ENCODE measurements at places on chromosomes 1 and 21.

- no peak for DNase-seq
Measured at GRCh38 chr1:43668956-43669355, 19.0 kb downstream of the KDM4A start.

DNA sequence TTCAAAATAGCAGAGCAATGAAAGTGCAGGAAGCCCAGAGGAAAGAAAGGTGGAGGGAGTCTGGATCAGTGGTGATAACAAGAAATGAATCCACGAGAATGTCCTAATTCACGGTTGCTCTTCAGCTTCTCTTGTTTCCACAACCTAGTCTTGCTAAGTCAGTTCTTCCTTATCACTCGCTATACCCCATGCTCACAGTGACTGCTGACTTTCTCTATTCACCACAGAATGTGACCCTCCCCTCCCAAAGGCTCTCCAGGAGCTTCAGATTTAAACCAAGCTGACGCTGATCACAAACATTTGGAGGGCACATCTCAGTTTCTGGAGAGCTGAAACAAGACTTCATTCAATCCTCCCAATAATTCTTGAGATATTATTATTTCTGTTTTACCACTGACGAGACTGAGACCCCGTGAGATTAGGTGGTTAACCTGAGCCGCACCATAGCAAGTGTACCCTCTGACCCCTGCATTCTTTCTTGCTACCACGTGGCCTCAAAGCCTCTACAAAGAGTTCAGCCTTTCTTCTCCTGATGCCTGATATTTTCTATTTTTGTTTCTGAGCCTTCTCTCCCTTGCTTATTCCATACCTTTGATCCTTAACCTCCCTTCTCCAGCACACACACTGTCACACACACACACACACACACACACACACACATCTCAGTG is 10.7 kb upstream of the CCN1 start:
- no peak for DNase-seq

DNA sequence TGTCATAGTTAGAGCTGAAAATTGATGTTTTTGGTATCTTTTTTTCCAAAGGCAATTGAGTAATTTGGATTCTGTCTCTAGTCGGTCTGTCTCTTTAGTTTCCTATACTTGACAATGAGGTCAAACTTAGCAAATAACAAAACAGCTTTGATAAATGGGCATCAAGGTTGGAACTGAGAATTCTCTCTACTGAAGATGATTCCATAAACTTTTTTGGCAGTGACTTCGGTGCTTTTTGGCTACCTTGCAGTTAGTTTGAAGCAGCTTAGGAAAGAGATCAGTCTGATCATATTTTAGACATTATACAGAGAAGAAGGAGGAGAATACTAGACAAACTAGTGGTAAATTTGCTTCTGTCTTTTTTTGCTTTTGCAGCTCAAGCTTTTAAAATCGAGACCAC is 559 bp downstream of the VCAM1 start:
- DNase-seq: no peak

DNA sequence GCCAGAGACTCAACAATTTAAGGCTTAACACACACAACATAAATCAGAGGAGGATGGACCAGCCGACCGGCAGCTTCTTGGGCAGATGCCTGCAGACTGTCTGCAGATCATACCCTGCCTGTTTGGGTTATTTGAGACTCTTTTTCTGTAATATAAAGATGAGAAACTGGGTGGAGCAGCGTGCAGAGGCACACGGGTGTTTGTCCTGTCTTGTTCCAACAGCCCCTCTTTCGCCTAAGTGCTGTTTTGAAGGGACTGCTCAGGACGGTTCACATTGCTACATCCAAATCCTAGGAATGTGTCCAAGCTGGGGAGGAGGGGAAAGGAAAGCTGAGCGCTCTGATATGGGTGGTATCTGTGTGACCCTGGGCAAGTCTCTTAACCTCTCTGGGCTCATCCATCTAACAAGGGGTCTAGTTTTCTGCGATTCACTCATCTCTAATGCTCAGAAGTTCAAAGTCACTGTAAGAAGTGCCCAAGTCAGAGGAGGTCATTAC is 149.9 kb downstream of the CLIC6 start:
- DNase-seq: no peak

DNA sequence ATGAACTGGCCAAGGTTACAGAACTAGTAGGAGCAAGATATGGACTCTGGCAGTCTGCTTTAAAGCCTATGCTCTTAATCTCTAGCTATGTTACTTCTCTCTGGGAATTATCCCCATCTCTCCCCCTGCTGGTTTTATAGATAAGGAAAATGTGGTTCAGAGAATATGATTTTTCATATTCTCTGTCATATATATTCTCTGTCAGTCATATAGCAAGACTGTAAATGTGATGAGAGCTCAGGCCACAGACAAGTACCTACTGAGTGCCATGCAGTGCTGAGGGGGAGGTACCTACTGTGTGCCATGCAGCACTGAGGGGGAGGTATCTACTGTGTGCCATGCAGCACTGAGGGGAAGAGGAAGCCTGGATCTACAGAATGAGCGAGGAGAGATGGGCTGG is 220.3 kb upstream of the FGGY start:
- DNase-seq: no peak

DNA sequence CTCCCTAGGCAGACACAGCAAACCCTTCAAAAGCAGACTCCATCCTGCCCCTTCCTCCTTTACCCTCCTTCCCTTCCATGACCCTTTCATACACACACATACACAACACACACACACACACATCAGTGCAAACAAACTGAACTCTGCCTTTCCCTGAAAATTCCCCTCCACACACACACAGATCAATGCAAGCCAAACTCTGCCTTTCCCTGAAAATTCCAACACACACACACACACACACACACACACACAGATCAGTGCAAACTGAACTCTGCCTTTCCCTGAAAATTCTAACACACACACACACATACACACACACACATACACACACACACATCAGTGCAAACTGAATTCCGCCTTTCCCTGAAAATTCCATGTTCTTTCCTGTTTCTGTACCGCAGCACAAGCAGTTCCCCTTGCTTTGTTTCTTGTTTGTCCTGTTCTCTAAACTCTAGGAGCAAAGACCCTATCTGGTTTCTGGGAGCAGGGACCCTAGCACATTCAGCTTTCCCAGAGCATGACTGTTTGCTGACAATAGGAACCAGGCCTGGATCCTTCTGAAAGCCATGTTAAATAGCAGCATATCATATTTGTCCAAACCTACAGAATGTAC is 91.0 kb downstream of the PTPN14 start:
- DNase-seq: no peak

DNA sequence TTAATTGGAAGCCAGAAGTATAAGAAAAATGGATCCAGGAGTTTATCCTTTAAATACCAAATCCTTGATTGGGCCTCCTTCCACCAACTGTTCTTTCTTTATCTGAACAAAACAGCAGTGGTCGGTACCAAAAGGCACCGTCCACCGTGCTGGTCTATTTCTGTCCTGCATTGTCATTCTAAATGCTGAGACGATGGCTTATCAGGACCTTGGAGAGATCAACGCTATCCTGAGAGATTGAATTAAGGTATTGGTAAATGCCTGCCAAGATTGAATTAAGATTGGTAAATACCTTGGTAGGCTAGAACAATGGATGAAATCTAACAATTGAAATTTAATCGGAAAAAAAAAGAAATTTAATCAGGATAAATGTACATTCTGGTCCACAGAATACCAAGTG is 73.4 kb upstream of the SOD1 start:
- no peak for DNase-seq

DNA sequence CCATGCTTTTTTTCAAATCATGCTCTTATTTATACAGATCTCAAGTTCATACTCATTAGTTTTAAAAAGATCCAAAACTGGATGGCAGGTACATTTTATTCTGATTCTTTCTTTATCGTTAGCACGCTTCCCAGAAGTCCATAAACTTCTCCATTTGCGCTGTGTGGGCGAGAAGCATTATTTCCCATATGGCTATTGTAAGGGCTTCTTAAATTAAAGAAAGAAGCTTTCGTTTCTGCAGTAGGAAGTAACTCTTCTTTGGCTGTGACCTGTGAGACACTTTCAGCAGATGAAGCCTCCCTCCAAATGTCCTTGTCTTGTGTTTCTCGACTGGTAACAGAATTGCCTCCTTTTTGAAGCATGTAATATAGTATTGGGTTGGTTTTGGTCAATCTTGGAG is 100.2 kb downstream of the NRIP1 start:
- DNase-seq: no peak

- no peak for DNase-seq
Measured at GRCh38 chr1:194968916-194969315, 1639.3 kb downstream of the KCNT2 start.

DNA sequence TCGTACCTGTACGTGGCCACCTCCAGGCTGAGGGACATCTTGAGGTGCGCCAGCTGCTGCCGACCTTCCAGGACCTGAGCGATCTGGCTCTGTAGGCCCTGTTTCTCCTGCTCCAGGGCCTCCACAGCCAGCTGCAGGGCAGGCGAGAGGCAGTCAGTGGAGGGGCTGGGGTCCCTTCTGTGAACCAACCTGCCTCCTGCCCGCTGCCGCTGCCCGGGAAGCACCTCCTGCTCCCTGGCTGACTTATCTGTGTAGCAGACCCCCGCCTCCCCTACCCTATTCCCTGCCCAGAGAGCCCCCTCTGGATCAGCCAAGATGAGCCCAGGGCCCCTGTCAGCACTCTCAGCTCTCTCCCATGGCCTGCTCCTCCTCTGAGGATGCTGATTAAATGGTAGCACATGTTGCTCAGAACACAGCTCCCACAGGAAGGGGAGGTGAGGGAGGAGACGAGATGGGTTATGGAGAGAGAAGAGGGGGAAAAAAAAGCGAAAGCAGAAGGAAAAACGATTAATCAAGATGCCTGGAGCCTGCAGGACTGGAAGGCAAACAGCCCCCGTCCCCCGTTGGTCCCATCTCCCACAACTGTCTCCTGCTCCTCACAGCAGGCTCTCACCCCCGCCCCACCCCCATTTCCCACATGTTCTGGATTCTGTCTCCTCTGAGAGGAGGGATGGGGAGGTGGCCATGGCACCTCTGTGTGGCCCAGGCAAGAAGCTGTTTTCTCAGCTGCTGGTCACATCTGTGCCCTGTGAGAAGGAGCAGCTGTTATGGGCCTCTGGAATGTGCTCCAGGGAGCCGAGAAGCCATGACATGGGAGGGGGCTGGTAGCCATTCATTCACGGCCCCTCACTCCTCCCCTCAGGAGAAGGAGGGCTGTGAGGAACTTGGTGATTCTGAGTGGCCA is 1.7 kb downstream of the NES start:
- DNase-seq: no peak

DNA sequence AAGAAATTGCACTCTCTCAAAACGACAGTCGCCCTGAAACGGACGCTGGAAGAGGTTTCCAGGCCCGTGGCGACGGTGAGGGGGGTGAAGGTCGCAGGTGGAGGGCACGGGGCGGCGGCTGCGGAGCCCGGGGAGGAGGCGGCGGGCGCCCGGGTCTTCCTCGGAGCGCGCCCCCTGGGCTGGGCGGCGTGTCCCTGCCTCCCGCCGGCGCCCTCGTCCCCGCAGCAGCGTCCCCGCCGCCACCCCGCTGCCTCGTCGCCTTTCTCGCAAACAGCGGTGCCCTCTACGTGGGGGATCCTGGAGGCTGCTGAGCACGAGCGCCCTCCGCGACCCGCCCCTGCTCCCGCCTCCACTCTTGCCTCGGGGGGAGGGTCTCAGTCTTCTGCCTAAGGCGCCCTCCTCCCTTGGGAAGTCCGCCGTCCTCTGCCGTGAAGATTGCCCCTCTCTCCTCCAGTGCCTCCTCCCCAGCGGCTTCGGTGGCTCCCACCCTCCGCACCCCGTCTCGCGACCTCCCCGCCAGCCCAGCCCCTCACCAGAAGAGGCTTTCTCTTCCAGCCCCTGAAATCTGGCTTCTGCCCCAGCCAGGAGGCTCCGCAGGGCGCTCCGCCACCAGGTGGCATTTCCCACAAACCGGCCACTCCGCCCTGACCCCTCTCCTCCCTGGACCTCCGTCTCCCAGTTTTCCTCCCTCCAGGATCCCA is 227.4 kb downstream of the SDCCAG8 start:
- DNase-seq: no peak

GRCh38 chr21:17051054-17051453 is 461.8 kb upstream of the CXADR start:
- DNase-seq: no peak

DNA sequence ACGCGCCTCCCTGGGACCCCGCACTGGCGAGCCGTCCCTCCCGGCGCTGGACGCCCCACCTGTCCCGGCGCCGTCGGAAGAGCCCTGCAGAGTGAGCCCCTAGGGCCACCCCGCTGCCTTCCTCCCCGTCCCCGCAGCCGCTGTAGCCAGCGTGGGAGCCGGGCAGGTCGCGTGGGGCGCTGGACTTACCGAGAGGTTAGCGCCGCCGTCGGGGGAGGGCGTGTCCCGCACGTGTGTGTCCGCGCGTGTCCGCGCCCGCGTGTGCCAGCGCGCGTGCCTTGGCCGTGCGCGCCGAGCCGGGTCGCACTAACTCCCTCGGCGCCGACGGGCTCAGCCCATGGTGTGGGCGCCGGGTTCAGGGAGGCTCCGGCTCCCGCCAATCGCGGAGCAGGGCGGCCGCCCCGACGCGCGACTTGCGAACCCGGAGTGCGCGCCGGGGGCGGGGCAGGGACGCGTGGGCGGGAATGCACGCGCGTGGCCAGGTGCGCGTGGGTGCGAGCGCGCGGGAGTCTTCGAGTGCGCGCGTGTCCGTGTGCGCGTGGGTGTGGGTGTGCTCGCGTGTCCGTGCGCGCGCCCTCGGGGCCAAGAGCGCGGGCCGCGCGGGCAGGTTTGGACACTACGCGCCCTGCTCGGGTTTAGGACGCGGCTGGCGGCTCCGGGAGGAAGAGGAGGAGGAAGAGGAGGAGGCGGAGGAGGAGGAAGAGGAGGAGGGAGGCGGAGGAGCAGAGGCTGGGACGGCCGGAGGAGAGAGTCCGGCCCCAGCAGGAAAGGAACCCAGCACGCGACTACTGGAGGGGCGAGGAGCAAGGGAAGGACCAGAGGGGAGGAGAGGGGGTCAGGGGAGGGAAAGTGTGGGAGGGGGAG is 145.2 kb upstream of the ETS2 start:
- DNase-seq: no peak

DNA sequence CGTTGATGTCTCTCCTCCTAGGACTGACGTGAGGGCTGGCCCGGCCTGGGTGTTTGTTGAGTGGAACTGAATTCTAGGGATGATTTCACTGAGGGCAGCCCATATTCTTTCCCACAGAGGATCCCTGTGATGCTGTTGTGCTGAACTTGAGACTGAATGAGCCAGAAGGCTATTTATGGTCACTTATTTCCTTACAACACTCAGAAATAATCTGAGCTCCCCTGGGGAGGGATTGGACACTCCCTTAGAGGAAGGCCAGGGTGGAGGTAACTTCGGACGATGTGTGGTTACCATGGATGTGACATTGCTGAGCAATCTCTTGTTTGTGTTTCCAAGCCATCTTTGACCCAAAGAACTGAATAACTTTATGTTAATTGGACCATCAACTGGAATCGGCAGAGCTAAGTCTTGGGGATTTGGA is 5.1 kb upstream of the TMCO4 start:
- DNase-seq: no peak

GRCh38 chr1:114551400-114551799 is 30.0 kb downstream of the BCAS2 start:
- no peak for DNase-seq

- DNase-seq: no peak
Measured at GRCh38 chr1:25863486-25864262, 4.4 kb upstream of the AUNIP start.

- DNase-seq: peak; percentile 49
Measured at GRCh38 chr1:27136998-27137542, 17.9 kb downstream of the SLC9A1 start.

All from effector memory CD4-positive, alpha-beta T cell (primary cell).